ENCODE measurements at places on chromosomes 2 and 18. TPM values are rescaled to one million over a fixed set of nuclear protein-coding genes. Genes with fewer than 3 reads are reported as not detected.

DNA sequence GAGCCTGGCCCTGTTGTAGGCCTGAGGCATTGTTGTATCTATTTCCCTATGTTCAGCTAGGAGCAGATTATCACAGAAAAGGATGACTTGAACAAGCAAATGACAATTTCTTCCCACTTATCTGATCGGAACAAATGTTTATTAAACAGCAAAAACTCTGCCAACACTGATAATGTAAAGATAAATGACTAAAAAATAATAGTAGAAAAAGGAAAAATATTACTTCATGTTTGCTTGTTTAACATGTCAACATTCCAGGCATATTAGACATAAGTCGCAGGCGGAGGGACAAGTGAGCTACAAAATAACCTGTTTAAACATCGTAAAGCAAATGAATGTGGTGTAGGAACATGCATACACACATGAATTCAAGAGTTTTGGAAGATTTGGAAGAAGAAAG lies 257.9 kb downstream of the TMX3 start:
- no peak for DNase-seq

GRCh38 chr2:5576015-5576414 lies 116.2 kb upstream of the SOX11 start:
- DNase-seq, result no peak

DNA sequence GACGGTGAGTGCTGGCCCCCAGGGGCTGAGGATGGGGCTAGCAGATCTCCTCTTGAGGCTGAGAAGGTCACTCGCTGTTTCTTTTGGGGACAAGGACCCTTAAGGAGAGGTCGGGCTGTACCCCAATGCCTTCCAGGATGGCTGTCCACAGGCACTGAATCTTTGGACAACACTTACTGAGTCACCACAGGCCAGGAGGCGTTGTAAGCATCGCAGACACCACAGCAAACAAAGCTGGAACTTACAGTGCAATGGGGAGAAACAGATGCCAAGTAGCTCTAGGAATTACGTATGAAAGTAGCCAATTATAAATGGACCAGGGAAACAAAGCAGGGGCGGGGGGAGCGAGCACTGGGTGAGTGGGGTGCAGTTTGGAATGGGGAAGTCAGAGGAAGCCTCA lies 219.8 kb downstream of the GLI2 start:
- no peak for DNase-seq

GRCh38 chr18:35407871-35408481 lies 30.8 kb upstream of the ZNF396 start:
- no peak for DNase-seq

- no peak for DNase-seq
Measured at GRCh38 chr2:180115675-180116074, 108.6 kb upstream of the CWC22 start.

- no peak for DNase-seq
Measured at GRCh38 chr2:197937814-197938213, 133.4 kb downstream of the PLCL1 start.

- no peak for DNase-seq
Measured at GRCh38 chr2:157178874-157179273, 78.6 kb upstream of the GALNT5 start.

LAMA1 gene
- 0.07 TPM for total RNA-seq

ZAP70 gene
- total RNA-seq, result not detected

CAPN13 gene
- not detected for total RNA-seq

DNA sequence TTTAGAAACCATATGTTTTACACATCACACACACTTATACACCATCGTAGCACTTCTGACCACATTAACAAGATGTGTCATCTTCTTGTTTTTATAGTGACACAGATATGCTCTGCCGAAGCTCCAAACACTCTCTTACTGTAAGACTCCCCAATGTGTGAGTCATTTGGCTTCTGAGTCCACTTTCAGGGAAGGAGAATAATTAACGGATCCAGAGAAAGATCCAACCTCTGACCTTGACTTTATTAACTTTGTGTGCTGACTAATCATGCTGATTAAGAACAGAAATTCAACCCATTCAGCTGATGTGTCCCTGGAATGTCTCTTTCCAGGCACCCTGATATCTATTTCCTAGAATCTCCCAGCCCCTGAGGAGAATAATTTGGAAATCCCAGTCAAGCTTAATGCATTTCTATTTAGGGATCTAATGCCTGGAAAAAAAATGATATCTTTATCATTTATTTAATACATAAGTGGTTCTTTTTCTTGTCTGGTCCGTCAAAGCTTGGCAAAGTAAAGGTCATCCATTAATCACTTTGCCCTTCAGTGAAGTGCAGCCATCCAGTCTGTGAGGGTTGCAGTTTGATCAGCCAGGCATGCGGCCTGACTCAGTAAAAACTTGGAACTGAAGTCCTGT lies 615.8 kb upstream of the SYT4 start:
- DNase-seq, result peak; percentile 69

- no peak for DNase-seq
Measured at GRCh38 chr18:273525-273924, 5.7 kb upstream of the THOC1 start.

LOXHD1 gene
- total RNA-seq, result not detected

DNA sequence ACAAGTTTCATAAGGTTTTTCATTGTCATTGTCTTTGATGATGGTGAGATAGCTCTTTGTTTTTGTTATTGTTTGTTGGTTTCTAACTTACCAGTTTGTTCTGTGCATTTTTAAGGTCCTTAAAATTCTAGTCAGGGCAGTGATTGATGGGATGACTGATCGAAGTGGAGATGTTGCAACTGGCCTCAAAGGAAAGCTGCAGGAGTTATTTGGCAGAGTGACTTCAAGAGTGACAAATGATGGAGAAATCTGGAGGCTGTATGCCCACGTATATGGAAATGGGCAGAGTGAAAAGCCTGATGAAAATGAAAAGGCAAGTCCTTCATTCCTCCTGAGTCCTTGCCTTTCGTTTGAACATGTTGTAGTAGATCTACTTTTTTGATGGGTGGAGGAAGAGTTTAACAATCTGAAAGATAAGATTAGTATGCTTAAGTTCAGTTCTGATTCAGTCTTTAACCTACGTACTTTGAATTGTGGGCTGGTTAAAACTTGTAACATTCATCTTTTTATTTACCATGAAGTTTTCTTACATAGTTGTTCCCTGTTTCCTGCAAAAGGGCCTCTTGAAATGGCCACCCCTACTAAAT lies 135.8 kb upstream of the LTBP1 start:
- DNase-seq, result no peak

LINC00305 gene
- not detected for total RNA-seq

GPAT2 gene
- total RNA-seq, result 6.3 TPM

DNA sequence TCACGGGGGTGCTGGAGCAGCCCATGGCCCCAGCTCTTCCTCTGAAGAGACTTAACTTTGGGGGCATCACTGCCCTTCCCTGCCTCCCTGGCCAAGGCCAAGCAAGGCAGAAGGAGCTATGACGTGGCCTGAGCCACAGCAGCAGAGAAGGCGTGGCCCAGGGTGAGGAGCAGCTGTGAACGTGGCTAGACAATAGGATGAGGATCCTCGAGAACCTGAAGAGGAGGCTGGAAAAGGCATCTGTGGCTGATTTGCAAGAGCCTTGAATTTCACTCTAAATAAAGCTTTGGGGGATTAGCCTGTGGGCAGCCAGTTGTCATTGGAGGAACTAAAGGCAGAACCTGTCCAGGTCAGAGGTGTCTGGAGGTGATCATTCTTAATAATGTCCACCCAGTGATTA lies 652.9 kb upstream of the ID2 start:
- no peak for DNase-seq

ARHGAP28 gene
- 4.4 TPM for total RNA-seq

GRCh38 chr2:69461404-69461803 lies 24.2 kb upstream of the NFU1 start:
- DNase-seq, result no peak

- no peak for DNase-seq
Measured at GRCh38 chr2:10430886-10431622, 17.1 kb downstream of the ODC1 start.

GRCh38 chr18:76490670-76491472 lies 4.2 kb downstream of the ZNF516 start:
- DNase-seq, result no peak

C18orf32 gene
- 14.8 TPM for total RNA-seq

GRCh38 chr18:4284528-4284927 lies 170.6 kb downstream of the DLGAP1 start:
- DNase-seq, result no peak

HOXD3 gene
- total RNA-seq, result not detected

DNA sequence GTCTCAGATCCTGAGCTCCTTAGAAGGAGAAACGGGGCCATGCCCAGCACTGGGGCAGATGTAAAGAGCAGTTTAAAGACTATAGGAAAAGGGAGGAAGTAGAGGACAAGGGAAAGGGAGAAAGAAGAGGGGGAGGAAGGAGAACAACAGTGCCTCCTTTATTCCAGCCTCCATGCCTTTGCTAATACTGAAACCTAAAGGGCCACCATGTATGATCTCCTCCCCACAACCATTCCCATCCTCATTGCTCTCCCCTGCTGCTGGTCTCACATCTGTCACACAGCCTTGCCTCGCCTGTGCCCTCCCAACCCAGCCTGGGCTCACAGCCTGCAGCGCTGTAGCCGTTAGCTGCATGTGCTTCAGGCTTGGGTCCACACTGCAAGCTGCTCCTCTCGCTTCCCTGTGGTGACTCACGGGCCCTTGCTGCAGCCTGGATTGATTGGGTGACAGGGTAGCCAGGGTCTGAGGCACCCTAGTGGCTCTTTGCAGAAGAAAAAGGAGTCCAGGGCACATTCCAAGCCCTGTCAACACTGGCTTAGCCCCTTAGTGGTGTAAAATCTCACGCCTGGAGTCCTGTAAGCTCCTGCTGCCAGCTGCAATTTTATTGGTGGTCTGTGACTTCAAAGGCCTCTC lies 281.9 kb downstream of the SRBD1 start:
- no peak for DNase-seq

DNA sequence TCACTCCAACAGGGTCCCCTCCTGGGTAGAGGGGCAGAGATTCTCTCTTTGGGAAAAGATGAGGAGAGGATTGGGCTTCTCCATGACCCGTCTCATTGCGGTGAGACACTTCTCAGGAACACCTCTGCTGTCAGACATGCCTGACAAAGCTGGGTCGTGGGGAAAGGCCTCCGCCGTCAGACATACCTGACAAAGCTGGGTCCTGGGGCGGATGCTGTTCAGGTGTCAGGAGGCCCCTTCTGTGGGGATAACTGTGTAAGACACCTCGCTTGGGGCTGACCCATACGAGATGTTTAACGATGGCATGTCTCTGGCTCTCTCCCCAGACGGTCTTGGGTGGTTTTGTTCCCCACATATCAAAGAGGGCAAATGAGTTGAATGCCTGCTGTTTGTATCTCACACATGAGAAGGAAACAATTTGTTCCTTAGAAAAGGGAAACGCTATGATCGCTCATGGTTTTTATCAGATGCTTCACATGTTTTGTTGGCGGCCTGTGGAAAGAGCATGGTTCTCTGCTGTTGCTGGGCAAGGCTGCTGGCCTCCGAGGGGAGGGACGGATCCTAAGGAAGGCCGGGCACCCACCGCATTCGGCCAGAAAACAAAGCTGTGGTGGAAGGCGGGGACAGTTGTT lies 40.8 kb upstream of the PXDN start:
- no peak for DNase-seq

DNA sequence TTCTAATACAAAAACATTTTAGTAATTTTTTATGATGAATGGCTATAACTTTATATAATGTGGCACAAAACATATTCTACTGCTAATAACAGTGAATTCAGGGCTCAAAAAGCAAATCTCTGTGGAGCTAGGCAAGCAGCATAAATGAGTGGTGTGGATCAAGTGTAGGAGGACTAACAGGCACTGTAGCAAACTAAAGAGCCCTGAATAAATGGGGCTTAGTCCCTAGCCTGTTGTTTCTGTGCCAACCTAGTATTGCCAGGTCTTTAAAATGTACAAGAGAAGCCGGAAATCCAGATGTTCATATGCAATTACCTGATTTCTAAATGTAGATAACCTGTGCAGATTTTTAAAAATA lies 18.5 kb downstream of the REL start:
- DNase-seq, result no peak

Measured in pulmonary artery endothelial cell (primary cell).